AG09309 (cell line): ENCODE measurements at places on chromosomes 4 and X.

- no peak for DNase-seq
These were observed 86.9 kb upstream of the SPANXN4 start for GRCh38 chrX:142938793-142939192.

DNA sequence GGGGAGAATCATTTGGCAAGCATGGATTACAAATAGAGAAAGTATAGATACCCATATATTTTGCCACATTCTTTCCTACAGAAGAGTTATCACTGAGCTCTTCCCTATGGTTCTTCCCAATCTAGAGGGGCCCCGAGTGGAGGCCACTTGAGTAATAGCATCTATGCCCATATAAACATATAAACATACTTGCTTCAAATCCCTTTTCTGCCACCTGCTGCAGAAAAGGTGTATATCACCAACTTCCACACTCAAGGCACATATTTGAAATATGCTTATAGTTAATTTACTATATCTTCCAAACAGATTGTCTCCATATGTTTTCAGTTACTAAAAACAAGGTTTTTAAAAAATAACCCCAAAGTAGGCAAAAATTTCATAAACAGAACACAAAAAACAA lies 642.8 kb upstream of the DIPK2B start:
- DNase-seq, result no peak

GRCh38 chr4:76430519-76431388 lies 4.3 kb upstream of the SHROOM3 start:
- peak; percentile 24 for DNase-seq

DNA sequence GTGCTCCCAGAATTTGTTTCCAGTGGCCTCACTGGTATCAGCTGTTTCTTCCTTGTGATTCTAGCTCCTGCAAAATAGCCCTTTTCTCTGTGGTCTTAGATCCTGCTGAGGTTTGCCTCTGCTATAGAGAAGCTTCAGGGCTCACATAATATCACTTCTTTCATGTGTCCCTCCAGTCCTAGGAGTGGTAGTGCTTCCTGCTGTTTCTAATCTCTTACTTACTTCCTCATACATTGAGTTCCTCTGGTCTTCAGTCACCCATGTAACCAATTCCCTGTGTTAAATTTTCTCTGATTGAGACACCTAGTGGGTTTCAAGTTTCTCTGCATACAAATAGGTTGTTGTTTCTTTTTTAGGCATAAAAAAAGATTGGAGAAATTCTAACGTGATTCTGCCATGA lies 1567.9 kb downstream of the ARAP2 start:
- no peak for DNase-seq

DNA sequence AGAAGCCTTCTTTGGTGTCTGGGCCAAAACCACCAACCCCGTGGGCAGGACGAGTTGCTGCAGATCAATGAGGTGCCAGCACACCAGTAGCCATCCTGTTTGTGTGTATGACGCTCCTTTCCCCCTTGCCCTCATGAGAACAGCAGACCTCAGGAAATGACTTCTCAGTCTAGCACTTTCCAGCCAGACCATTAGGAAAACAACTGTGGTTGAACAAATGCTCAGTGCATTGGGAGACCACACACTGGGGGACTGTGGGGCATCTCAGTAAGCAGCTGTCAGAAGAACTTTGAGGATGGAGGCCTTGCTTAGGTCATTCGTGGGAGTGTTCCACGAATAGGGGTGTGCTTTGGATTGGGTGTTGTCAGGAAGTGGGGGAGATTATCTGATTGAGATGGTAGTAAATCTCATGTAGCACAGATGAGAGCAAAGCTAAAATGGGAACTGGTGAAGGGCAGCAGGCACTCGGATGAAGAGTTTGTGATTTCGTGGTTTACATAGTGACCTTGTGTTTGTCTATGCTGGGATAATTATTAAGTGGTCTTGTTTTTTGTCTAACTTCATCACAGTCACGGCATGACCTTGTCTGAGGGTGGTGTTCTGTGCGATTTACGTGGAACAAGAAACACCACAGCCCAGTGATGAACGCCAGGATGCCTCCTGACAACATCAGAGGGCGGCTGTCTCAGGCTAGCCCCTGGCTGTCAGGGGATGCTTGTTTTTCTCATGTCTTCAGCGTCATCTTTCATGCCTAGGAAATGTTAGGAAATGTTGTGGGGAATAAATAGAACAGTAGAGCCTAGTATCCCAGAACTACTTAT lies 70.1 kb downstream of the USP46 start:
- peak; percentile 44 for DNase-seq

DNA sequence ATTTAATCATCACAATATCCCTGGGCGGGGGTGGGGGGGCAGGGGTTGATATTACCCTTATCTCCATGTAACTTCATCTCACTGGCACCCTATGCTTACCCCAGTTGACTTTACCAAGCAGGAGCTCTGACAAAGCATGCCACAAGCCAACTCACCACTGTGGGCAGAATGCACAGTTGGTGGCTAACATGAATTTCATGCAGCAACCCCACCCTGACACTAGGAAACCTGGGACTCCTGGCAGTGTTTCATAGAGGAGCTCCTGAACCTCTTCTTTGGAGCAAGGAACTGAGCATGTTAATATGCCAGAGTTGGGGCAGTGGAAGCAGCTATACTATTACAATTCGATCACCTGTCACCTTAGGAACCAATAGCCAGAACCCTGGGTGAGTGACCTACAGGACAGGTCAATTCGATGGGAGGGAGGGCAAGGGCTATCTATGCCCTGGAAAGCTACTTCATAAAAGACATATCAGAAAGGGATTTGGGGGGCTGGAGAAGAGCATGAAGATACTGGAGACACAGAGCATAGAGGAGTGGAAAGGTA lies 97.2 kb upstream of the ACSL4 start:
- no peak for DNase-seq

DNA sequence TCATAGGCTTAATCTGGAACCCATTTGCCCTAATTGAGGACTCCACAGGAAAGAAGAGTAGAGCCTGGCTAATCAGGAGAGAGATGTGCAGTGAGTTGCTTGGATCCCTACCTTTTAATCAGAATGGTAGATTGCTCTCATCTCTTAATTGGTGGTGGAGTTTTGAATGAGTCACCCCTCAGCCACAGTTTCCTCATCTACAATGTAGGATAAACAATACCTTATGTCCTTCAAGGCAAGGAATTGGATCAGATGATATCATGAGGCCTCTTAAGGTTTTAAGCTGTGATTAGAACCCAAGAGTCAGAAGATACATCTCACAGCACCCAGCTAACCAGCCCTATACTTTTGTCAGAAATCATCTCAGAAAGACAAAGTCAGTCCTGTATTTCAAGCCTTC lies 39.1 kb downstream of the PDGFRA start:
- no peak for DNase-seq

- no peak for DNase-seq
These were observed 212.8 kb downstream of the GPAT3 start for GRCh38 chr4:83748711-83749110.

GRCh38 chr4:92381616-92382015 lies 77.8 kb downstream of the GRID2 start:
- no peak for DNase-seq

- DNase-seq, result no peak
These were observed 44.5 kb downstream of the FGFRL1 start for GRCh38 chr4:1055721-1056590.

DNA sequence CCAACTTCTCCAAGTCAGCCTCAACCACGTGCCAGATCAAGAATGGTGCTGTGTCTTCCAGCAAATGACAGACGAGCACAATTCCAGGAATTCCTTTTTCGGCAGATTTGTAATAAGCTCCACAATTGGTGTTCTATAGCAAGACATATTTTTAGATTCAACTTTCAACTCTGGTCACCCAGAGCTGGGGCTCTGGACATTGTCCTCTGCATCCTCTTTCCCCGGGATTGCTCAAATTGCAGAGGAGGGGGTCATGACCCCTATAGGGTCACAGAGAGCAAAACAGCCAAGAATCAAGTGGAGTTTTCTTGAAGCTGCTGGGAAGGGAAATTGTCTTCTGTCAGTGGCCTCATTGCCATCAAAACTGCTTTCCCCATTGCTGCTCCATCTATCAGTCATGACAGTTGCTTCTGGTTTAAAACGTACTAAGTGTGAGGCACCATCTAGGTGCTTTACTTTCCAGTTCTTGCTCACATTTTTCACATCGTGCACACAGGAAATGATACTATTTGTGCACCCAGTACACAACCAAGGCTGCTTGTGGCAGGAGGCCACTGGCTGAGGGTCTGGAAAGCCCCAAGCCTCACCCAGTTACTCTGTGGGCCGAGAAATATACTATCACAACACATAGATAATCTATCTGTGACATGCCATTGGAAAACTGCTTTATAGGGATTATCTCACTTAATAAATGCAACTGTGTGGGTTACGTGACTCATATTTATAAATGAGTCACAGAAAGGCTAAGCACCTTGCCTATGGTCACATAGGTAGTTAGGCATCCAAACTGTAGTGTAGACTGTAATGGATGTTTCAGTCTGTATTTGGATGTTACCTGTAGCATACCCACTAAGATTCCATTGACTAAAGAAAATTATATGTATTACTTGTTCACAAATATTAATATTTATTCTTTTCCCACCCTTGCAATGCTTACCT lies 91.7 kb upstream of the PHOX2B start:
- DNase-seq, result no peak

- no peak for DNase-seq
These were observed 54.0 kb downstream of the JADE1 start for GRCh38 chr4:128863312-128864075.

DNA sequence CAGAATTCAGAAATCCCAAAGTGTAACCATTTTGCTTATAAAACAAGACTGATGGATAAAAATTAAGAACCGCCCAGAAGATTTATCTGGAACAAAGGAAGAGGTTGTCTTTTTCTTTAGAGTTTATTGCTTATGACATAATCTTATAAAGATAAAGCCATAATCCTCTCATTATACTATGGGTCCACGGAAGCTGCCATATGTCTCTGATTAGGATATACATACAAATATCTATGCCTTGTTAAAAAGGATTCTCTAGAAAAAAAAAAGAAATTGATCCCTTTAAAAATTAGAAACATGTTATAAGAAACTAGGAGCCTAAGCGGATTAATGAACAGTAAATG lies 70.5 kb downstream of the RELL1 start:
- DNase-seq, result no peak

DNA sequence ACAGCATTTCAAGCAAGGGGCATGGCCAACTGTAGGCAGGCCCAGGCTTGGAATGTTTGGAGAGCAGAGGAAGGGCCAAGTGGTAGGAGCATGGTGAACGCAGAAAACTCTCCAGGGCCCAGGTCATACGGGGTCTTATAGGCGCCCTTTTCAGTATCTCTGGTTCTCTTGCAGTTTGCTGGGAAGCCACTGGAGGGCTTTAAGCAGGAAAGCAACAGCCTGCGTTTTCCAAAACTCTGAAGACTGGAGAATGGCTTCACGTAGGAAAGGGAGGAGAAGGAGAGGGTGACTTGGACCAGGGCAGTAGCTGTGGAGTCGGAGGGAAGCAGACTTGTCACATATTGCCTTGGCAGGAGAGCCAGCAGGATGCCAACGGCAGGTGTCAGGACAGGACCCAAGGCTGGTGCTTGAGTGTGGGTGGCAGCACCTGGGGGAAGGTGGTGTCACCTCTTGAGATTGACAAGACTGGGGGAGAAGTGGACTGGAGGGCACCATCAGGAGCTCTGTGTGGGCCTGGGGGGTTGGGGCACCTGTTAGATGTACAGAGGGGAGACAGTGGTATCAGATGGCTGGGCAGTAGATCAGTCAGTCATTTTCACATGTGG lies 21.9 kb downstream of the TKTL1 start:
- DNase-seq, result no peak

- no peak for DNase-seq
These were observed 28.6 kb downstream of the IDS start for GRCh38 chrX:149476513-149476912.

DNA sequence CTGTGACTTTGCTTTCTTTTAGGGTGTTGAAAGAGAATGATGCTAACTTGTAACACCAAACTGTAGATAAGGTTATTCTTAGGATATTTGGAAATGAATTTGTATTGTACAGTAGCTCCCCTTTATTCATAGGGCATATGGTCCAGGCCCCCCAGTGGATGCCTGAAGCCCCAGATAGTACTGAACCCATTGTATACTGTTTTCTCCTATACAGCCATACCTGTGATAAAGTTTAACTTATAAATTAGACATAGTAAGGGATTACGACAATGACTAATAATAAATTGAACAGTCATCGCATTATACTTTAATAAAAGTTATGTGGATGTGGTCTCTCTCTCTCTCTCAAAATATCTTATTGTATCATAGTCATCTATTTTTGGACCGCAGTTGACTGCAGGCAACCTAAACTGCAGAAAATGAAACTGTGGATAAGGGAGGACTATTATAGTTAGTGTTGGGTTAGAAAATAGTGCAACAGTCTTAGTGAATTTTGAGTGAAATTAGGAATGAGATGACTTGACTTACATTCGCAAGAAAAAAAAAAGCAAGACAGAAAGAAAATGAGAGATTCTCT lies 105.1 kb downstream of the CLDN22 start:
- DNase-seq, result no peak

- no peak for DNase-seq
These were observed 147.8 kb downstream of the PCDH18 start for GRCh38 chr4:137384476-137384875.

GRCh38 chrX:147900349-147900748 lies 11.4 kb upstream of the FMR1 start:
- no peak for DNase-seq

- DNase-seq, result no peak
These were observed 23.9 kb upstream of the MSN start for GRCh38 chrX:65643531-65644052.

DNA sequence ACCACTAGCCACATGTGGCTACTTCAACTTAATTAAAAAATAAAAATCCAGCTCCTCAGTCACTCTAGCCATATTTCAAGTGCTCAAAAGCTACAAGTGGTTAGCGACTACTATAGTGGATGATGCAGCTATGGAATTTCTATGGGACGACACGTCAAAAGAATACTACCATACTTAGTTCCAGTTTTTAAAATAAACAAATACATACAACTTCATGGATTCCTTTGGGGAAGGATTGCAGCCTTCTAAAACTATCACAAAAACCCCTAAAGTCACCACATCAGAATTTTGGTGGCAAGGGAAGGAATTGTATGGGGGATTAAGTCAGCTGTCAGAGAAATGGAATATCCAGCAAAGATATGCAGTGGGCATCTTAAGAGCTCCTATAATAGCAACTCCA lies 6.5 kb downstream of the ZNF280C start:
- no peak for DNase-seq

- no peak for DNase-seq
These were observed 953.4 kb upstream of the NDST4 start for GRCh38 chr4:116066711-116067245.

- no peak for DNase-seq
These were observed 288.5 kb downstream of the TENM3 start for GRCh38 chr4:182531555-182532162.

DNA sequence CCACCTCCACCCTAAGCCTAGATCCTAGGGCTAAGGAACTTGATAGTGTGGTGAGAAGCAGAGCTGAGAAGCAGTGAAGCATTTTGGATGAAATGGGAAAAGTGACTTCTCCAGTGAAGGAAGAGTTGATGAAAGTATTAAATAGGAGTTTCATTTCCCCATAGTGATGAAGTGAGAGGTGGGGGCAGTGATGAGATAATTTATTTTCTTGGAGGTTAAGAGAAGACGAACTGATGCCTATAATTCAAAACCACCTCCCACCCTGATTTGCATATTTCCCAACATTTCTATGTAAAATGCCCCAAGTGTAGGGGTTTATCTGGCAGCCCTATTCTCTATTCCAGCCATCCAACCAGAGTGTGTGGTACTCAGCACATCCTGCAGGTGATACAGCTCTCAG lies 6.3 kb downstream of the LONRF3 start:
- no peak for DNase-seq
